ENCODE measurements at places on chromosomes 6 and 20.

DNA sequence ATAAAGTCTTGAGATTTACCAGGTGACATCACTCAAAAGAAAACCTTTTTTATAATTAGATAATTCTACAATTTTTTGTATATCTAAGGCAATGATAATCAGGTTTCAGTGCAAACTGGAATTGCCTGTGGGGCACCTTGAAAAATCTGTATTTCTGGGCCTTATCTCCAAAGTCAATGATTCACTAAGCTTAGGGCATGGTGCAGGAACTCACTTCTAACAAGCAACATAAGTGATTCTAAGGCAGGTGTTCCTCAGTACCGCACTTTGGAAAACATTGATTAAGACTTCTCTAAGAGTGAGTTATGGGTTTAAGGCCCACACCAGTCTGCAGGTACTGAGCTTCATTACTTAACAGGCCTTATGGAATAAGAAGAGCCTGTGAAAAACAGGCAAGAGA lies 115.3 kb downstream of the COL12A1 start:
- no peak for DNase-seq

DNA sequence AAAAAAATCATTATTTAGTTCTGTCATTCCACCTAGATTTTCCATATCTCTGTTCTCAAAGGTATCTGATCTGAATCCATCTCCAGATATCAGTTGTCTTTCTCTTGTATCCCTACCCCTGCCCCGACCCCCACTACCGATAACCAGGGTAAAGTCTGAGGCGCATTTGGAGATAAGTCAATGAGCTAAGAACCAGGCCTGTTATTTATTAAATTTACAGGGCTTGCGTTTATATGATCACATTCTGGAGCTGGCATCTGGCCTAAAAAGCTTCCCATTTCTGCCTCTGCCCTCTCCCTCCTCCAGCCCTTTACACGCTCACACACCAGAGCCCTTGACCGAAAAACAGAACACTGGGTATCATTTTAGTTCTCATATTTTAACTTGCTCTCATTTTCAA lies 144.7 kb downstream of the ALDH8A1 start:
- no peak for DNase-seq

- DNase-seq: no peak
Measured at GRCh38 chr20:15544742-15545141, 1028.5 kb downstream of the KIF16B start.

GRCh38 chr20:20837574-20838021 lies 125.2 kb upstream of the RALGAPA2 start:
- no peak for DNase-seq

DNA sequence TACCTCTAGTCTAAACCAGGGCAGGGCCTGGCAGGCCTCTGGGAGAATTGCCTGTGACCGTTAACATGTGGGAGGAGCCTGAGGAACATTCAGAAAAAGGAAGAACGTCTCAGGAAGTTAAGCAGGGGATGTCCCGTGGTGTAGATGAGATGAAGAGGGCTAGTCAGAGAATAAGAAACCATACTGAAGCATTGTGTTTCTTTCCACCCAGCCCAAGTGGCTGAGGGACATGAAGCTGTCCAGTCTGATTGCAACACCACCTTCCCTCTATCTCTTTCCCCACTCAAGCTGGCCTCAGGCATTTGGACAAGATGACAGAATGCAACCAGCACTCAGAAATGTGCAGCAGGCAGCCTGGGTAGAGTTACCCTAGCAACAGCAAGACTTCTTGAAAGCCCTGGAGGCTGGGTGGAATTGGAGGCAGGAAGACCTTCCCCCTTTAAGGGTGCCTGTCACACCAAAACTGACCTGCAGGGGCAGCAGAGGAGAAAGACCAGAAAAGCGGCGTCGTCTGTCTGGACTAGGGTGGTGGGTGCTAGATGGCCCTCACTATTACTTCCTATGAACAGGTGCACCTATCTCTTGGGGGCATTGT lies 186.1 kb downstream of the UNC5CL start:
- no peak for DNase-seq

DNA sequence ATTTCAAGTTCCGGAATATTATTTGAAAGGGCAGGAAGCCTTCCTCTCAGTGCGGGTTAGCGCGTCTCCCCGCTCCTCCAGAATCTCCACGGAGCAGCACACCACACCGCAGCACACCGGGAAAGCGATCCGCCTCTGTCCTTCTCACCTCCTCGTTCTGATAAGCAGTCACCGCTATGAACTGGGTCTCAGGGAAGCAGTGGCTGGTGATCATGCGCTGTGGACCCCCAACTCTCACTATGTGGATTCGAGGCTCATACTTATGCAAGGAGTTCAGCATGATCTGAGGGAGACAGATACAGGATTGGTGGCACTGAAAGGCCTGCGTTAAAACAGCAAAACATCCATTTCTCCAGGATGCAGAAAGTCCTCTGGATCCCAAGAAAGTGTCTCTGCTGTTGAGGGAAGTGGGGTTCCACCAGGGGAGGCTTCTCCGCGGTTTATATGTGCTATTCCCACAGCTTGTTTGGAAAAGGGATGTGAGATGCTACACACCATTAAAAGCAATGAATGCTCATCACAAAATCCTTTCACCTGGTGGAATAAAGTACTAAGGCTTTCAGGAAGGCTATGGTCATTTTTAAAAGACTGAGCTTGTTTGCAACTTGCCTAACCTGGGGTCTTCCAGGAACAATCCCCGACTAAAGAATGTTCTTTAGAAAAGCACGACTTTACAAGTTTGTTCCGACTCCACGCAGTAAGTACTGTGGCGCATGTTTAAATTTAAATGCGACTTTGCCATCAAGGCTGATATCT lies 1.9 kb downstream of the TBXT start:
- no peak for DNase-seq

DNA sequence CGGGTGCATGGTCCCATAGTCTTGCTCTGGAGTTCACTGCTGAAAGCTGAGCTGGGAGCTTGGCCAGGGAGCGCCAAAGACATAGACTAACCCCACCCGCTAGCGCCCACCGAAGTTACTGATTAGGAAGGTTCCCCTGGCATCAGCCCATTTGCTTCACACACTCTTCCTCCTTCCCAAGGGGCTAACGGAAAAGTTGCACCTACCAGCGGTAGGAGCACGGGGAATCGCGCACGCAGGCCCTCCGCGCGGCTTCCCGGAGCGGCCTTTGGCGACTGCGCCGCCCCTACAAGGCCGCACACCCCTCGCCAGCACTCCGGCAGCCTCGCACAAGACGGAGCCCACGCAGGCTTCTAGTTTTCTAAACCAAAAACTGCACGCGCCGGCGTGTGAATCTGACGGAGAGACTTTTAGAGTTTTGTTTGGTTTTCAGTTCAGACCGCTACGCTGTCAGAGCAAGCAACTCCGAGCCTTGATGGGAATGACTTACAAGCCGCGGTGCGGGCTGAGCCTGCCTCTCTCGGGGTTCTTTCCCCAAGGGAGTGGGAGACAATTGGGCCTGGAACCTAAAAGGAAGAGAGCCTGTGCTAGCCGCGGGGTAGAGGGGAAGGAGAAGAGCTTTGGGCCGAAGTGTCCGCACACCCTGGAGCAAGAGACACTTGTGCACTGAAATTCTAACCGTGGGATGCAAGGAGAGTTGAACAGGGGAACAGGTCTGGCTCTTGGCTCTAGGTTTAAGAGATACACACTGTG lies 891 bp upstream of the POU3F2 start:
- no peak for DNase-seq

- DNase-seq: no peak
Measured at GRCh38 chr20:47063407-47063806, 168.8 kb downstream of the EYA2 start.

DNA sequence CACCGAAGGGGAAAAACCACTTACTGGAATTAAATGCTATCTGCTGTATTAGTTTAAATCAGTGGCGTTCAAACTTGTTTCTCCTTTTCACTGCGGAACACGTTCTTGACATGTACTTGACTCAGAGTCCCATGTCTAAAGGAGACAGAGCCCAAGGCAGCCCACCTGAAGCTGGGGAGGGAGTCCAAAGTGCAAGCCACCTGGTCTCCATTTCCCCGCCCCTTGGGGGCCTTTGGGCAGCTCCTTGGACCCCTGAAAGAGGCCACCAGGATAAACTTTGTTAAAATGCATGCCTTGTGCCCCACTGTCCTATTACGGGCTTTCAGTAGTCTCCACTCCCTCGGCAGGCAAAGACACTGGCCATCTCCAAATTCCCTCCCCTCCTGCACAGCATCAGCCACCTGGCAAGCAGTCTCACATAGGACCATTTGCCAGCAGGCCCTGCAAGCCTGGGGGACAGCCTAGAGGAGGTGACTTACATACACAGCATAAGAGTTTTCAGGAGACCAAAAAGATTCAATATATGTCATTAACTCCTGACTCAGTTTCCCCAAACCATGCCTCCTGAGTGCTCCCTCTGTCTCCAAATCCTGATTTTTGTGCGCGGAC lies 6.7 kb downstream of the PCK1 start:
- no peak for DNase-seq

DNA sequence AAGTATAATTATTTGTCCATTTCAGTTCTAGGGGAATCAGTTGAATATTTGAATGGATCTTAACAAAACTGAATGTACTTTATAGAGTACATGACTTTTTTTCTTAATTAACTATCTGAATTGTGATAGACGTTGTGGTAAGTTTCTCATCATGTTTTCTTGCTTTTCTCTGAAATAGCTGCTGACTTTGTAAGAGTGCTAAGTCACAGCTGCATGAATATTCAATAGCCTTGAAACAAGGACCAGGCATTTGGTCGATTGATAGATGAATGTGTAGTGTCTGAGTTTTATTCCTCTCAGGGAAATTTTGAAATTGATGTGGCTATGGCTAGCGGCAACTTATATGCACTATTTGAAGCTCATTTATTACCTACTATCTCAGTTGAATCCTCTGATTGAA lies 56.0 kb downstream of the ADGRB3 start:
- DNase-seq: no peak

DNA sequence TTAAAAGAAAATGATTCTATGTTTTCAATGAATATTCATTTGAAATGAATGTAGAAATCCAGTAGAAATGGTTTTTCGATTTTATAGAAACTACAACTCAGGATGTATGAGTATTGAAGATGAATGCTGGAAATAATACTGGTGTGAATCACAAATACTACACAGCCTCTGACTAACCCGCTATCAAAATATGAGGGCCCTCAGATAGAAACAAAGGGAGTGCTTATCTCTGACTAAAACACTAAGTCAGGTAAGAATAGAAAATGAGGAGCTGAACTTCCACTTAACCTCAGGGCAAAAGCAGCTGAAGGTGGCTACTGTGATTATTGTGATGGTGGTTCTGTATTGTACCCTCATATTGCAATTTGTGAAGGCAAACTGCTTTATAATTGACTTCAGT lies 220.9 kb upstream of the RNF217 start:
- no peak for DNase-seq

GRCh38 chr20:61695741-61696140 lies 369.9 kb downstream of the TAF4 start:
- DNase-seq: no peak

- DNase-seq: no peak
Measured at GRCh38 chr6:81999270-81999669, 246.8 kb upstream of the TENT5A start.

- no peak for DNase-seq
Measured at GRCh38 chr6:164252948-164253347, 838.4 kb downstream of the QKI start.

DNA sequence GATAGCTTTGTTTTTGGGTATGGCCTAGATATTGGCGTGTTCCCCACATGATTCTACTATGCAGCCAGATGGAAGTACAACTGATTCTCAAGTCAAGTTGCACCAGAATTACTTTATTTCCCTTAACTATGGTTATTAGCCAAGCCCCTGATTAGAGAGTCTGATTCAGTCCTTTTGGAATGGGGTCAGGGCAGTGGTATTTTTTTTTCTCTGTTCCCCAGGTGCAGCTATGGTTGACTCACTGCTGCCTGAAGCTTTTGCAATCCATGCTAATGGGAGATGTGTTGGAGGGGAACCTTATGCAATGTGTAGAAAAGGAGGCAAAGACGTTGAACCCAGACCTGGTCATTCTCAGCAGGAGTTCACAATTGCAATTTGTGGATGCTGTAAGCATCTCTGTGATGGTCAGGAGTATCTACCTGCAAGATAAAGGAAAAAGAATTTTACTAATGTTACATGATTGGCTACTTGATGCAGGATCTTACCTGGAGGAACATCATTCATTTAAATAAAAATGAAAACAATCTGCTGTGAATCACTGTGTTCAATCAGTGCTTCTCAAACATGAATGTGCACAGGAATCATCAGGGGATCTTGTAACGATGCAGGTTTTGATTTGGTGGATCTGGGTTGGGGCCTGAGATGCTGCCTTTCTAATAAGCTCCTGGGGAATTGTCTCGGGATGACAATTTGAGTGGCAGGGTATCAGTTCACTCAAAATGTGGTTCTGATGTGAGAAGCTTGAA lies 49.4 kb downstream of the PFDN4 start:
- DNase-seq: no peak

- no peak for DNase-seq
Measured at GRCh38 chr6:8054276-8054675, 9.9 kb downstream of the BLOC1S5 start.

DNA sequence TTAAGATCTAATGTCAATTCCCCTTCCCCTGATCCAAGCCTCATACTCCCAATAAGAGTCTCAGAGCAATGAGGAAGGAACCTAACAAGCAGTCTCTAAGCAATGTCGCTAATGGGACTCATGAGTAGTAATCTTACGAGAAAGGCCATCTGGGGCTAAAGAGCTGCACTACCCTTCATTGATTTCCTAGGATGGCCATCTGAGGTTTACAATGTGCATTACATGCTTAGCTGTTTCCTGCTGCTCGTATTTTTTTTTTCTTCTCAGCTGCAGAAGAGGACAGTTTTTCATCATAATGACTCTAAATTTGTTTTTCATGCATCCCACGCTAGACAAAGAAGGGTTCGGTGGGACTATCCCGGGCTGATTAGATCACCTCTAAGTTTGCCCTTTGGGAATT lies 119.3 kb downstream of the LPA start:
- DNase-seq: no peak

- no peak for DNase-seq
Measured at GRCh38 chr20:62774762-62775161, 21.5 kb upstream of the MRGBP start.

DNA sequence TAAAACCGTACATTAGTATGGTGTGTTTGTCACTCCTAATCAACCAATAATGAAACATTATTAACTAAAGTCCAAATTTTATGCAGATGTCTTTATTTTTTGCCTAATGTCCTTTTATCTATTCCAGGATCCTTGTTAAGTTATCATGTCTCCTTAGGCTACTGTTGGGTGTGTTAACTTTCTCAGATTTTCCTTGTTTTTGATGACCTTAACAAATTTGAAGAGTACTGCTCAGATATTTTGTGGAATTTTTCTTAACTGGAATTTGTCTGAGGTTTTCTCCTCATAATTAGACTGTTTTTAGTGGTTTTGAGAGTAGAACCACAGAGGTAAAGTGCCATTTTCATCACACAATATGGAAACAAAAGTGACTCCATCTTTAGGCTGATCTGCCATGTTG lies 406.3 kb downstream of the MEI4 start:
- no peak for DNase-seq

- DNase-seq: no peak
Measured at GRCh38 chr6:168407842-168408241, 33.1 kb upstream of the SMOC2 start.

Measured in cortex of kidney (tissue), 1 donor.